T-cell (primary cell): ENCODE measurements at places on chromosomes 7 and 10.
A peak's percentile ranks its signal among the peaks of the same experiment; 100 is the strongest.

DNA sequence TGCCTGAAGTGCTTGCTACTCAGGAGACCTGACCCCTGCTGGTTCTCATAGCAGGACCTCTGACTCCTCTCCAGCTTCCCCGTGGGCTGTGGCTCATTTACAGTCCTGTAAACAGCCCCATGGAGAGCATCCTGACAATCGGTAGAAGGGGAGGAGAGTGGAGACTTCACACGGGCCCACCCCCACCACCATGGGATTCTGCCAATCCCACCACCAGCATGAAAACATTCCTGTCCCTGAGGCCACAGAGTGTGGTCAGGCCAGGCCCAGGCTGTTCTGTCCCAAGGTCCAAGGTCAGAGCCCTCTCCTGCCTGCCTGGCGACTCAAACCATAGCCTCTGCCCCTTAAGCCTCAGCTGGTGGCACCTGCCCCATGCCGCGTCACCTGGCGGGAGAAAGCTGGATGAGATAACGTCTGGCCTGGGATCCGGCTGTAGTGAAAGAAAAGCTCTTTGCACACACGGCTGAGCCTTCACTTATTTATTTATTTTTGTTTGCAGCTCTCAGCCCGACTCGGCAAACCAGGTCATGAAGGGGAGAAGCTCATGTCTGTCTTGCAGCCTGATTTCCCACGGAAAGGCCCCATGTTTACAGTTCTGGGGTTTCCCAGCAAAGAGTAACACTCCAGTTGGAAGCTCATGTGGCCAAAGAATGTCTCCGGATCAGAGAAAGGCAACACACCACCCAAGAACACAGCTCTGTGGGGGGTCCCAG lies 293.6 kb upstream of the ZMIZ1 start:
- DNase-seq = no peak

DNA sequence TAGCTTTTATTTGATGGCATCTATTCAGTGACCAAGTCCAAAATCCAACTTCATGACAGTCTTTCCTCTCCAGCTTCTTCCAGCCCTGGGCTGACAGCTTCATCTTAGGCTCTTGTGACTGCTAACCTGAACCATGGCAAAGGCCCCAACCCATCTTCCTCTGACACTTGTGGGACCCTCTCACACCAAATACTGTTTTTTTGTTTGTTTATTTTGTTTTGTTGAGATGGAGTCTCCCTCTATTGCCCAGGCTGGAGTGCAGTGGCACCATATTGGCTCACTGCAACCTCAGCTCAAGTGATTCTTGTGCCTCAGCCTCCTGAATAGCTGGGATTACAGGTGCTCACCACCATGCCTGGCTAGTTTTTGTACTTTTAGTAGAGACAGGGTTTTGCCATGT lies 265.2 kb downstream of the GATA3 start:
- no peak for DNase-seq

DNA sequence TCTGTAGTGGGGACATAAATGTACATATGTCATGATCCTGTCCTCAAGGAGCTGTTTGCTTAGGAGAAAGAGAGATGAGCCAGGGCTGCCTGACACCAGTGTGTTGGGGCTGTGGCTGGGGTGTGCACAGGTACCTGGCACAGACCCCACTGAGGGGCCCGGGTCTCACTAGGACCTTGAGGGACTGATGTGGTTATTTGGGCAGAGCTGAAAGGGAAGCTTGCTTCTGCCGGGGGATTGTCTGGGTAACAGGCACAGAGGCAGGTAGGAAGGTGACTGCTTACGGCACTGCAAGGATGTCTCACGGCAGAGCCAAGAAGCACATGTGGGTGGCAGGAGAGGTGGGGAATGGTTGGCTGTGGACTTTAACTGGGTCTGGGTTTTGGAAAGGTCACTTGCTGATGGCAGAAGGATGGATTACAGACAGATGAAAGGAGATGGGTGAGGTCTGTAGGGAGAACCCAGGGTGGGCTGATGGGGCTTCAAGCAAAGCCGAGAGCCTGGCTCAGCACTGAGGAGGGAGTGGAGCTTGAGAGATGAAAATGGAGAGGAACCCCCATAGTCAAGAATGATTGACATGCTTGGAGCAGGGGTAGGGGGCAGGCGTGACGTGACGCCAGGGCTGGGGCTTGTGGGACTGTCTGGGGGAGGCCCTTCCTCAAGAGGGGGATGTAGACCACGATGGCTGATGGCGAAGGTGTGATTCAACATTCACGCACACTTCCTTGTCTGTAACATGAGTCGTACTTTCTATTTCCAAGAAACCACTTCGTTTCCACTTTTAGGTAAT lies 207.7 kb upstream of the SHH start:
- DNase-seq = no peak

GRCh38 chr7:85483177-85483576 lies 296.3 kb upstream of the SEMA3D start:
- DNase-seq = no peak

DNA sequence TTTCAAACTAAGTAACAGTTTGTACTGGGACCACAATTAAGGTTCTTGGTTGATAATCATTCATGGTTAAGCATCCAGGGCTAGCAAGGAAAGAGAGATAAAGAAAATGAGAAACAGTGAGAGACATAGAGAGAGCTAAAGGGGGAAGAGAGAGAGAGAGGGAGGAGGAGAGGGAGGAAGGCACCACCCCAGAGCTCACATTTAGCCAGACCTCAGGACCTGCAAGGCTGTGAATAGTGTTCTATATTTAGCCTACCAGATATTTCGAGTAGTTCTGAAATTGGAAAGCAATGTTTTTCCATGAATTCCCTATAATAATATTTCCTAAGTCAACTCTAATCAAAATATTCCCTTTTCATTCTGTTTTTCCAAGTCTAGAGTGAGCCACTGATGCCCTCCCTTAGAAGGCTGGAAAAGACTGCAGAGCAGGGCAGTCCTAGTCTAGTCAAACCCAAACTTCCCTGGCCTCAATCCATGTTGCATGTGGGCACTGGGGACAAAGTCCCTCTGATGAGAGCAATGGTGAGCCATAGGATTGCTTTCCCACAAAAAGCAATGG lies 119.4 kb upstream of the INHBA start:
- no peak for DNase-seq

DNA sequence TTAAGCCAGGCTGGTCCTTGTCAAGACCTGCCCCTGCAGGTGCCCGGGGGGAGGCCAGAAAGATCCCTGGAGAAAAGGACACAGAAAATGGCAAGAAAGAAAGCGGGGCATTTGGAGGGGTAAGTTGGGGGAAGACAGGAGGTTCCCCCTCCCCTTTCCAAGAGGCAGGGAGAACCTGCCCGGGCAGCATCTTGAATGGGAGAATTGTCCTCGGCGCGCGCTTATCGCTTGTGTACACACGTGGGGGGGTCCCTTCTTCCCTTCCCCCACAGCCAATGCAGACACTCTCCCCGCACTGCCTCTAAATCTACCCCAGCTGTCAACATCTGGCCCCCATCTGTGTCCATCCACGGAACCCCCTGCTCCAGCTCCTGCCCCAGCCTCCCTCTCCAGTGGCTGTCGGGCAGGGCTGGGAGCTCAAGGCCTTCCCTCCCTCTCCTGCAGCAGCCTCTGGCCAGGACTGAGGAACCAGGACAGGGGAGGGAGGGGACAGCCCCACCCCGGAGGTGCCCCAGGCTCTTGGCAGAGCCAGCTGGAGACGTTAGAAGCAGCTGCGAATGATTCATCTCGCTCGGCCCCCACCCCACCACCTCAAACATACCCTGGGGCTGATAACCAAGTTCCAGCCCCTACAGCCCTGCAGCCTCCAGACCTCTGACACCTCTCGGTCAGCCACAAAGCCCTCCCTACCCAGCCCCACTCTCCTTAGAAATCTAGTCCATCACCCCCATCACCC lies 25.3 kb downstream of the EPHB4 start:
- DNase-seq = no peak

- DNase-seq = peak; percentile 87
Measured at GRCh38 chr7:44748045-44748947, at the start of gene ZMIZ2. Gene ZMIZ2 (plus strand): TSS chr7:44748847. CDS start chr7:44756250, 7,403 bp downstream.

DNA sequence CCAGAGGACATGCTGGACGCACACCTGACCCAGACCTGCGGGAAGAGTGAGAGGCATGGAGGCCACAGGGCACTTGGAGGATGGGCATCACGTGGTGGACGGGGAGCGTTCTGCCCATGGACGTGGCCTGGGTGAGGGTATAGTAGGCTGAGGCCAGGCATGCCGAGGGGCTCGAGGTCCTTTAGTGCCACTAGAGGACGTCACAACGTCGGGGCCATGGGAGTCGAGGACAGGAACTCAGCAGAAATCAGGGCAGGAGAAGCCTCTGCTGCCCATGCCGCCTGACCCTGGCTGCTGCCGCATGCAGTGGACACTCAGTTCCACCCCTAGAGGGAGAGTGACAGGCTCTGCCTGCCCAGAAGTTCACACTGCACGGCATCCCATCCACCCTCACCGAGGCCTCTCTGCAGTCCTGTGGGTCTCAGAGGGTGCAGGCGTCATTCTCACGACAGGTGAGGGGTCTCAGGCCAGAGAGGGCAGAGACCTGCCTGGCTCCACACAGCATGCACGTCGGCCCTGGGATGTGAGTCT lies 198.7 kb downstream of the ADARB2 start:
- no peak for DNase-seq

DNA sequence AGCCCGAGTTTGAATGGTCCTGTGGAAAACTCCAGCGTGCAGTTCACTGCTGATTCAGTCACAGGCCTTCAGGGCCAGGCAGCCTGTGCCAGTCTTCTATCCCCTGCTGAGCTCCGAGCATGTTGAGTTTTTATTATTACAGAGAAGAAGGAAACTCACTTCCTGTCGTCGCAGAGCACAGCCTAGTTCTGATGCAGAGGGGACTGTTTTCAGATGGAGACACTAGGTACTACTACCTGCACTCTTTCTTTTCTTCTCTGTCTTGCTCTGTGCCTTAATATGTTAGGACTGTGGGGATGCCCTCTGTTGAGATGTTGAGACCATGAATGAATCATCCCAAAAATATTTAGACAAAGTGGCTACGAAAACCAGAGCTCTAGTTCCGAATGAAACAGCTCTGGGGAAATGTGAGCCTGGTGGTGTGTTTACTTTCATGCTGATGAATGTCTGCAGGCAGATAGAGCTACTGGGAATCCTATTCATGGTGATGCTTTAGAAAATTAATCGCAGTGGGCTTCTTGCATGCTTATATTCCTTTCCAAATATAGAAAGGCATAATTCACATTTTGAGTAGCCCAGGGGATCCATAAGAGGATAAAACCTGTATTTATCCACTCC lies 29.6 kb downstream of the CASP7 start:
- no peak for DNase-seq

DNA sequence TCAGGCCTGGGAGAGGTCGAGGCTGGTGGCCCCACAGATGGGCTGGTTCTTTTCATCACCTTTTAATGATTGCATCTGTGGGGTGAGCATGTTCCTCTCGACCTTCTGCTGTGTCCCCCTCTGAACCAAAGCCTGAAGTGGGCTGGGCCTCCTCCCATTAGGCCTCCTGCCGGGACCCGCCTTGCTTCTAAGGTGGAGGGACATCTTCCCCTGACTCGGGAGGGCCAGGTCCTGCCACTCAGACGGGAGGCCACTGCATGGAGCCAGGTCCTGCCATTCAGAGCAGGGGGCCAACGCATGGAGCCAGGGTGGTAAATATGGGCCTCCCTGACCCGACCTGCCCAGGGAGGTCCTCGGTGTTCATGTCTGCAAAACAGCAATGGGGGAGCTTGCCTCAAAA lies 188.4 kb downstream of the EBF3 start:
- no peak for DNase-seq
